Amniotic epithelial cell (primary cell): ENCODE measurements at places on chromosomes 2 and 18.
A peak's percentile ranks its signal among the peaks of the same experiment; 100 is the strongest.

GRCh38 chr18:46619559-46619958 lies 37.5 kb downstream of the LOXHD1 start:
- no peak for DNase-seq

- no peak for DNase-seq
These were observed 15.0 kb downstream of the CRACDL start for GRCh38 chr2:98921062-98921461.

GRCh38 chr18:5237083-5237722 lies 40.1 kb upstream of the AKAIN1 start:
- peak; percentile 9 for DNase-seq

DNA sequence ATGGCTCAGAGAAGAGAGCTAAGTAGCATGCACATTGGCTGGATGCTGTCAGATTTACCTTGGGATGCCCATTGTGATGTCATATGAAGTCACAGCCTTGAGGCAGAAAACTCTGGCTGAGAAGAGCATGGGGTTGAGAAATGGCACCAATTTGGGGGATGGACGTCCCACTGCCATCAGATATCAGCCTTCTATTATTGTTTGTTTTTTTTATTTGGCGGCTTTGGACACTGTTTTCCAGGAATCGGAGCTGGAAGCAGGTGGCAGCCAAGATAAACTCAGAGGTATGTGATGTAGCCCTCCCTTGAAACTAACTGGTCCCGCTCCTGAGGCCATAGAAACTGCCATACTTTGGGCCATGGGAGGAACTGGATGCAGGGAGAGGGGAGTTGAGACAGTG lies 40.6 kb downstream of the GCKR start:
- DNase-seq: no peak

DNA sequence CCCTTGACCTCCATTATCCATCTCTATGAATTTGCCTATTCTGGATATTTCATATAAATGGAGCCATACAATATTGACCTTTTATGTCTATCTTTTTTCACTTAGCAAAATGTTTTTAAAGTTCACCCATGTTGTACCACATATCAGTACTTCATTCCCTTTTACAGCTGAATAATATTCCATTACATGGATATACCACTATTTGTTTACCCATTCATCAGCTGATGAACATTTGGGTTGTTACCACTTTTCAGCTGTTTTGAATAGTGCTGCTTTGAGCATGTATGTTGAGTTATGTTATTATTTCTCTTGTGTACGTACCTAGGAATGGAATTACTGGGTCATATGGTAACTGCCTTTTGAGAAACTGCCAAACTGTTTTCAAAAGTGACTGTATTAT lies 93.7 kb upstream of the DNMT3A start:
- DNase-seq: no peak

- peak; percentile 8 for DNase-seq
These were observed 9.6 kb upstream of the ALPK2 start for GRCh38 chr18:58638441-58638840.

DNA sequence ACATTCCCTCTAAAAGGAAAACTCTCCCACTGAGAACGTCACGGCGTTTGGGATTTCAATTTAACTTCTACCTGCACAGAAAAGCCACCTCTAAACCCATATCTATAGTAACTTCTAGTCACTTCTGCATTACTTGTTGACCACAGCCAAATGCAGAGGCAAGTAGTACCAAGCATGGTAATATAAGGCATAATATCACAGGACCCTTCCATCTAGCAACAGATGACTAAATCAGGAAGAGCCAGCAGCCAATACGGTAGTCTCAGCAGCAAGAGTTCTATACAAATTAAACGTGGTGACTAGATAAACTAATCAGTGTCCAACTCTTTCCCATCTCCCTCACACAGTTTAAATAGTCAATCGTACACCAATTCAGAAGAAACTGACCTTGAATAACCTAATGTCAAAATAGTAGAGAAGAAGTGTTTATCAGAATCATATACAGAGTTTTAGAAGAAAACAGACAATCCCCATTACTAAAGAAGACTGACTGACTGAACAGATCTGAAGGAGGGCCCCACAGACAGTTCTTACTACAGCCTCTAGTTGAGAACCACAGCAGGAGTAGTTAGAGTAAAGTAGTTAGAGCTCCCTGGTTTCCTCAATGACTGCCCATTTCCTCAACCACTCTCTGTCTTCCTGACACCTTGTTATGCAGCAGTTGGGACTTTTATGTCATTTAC lies 30.0 kb downstream of the MEMO1 start:
- peak; percentile 64 for DNase-seq

GRCh38 chr2:240879105-240879504 lies 10.5 kb downstream of the AGXT start:
- no peak for DNase-seq

DNA sequence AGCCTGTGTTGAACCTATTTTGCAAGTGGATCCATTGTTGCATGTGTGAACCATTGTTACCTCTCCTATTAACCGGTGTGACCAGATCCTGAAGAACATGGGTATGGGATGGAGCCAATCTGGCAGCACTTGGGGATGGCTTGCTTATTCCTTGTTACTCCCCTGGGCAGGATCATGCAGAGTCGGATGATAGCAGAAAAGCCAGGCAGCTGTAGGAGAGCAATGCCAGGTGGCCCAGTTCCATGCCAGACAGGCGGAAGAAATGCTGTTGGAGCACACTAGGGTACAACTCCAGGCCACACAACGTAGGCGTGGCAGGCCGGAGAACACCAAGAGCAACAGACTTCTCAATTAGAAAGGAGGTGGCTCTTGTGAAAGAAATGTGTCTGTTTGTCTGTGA lies 16.3 kb upstream of the MYO1B start:
- DNase-seq: no peak

DNA sequence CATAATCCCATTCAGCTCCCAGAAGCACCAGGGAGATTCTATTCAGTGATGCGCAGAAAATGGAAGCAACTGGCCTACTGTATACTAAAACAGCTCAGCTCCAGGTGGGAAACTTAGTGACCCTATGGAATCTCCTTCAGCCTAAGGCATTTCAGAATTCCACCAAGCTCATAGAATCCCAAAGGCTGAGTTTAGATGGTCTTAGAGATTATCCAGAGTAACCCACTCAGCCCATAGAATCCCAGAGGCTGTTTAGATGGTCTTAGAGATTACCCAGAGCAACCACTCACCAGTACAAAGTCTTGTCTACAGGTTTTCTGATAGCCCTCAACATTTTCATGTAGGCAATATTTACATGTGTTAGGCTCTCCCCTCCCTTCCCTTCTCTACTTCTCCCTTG lies 232.0 kb upstream of the SLC14A2 start:
- no peak for DNase-seq

- no peak for DNase-seq
These were observed 51.6 kb downstream of the SPP2 start for GRCh38 chr2:234102112-234102511.

DNA sequence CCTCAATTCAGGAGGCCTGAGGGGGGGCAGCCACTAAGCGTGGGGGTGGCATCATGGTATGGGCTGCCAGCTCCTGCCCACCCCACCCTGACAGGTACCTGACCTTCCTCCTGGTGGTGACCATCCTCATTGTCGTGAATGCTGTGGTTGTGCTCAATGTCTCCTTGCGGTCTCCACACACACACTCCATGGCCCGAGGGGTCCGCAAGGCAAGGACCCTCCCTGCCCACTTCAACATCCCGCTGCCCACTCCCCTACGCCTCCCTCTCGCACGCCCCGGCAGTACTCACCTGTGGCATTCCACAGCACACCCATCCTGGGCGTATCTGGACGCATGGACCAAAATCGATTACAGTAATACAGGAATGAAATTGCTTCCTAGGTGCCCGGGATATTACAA lies 4.0 kb downstream of the CHRNG start:
- no peak for DNase-seq

DNA sequence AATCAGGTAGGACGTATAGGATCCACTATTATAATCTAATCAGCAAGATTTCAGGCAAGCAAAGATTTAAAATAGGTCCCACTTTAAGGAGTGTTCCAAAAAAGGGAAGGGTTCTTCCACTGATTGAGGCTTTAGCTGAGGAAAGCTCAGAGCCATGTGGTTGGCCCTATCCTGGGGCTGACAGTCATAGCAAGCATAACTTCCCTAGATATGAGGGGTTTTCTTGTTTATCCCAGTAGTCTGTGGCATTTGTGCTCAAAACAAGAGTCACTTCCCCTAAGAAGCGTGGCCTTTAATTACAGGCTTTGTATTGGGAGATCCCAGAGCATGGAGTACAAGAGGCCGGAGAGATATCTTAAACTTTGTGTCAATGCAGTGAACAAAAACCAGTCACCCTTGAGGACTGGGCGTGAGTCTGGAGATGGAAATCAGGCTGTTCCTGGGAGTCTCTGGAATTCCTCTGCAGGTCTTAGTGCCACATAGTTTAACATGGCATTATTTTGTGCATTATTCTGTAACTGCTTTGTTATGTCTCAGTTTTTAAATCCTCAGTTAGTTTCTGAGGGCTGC lies 136.9 kb upstream of the FBXO11 start:
- no peak for DNase-seq

GRCh38 chr2:212528106-212528856 lies 10.3 kb downstream of the ERBB4 start:
- no peak for DNase-seq

- DNase-seq: peak; percentile 96
These were observed 536.9 kb downstream of the TMX3 start for GRCh38 chr18:68177807-68178702.
